ENCODE measurements at places on chromosomes 13 and 19. TPM values are rescaled to one million over a fixed set of nuclear protein-coding genes. Genes with fewer than 3 reads are reported as not detected.

- no peak for DNase-seq
Observed at GRCh38 chr19:13057147-13057572, 45.5 kb downstream of the LYL1 start.

GRCh38 chr19:49691243-49692146 lies 579 bp downstream of the CPT1C start:
- DNase-seq: peak; percentile 89

DNA sequence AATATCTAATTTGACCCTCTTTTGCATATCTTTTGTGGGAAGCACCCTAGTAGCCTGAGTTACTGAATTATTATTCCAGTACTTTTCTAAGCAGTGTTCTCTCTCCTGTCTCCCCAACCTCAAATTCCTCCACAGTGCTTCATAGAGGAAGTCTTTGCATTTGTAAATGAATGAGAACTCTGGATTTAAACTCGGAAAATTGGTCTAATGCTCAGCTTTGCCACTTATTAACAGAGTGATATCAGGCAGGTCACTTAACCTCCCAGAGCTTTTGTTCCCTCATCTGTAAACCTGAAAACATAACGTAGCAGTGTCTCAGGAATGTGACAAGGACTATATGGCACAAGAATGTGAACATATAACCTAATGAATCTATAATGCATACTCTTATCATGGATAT lies 26.2 kb downstream of the FREM2 start:
- no peak for DNase-seq

DNA sequence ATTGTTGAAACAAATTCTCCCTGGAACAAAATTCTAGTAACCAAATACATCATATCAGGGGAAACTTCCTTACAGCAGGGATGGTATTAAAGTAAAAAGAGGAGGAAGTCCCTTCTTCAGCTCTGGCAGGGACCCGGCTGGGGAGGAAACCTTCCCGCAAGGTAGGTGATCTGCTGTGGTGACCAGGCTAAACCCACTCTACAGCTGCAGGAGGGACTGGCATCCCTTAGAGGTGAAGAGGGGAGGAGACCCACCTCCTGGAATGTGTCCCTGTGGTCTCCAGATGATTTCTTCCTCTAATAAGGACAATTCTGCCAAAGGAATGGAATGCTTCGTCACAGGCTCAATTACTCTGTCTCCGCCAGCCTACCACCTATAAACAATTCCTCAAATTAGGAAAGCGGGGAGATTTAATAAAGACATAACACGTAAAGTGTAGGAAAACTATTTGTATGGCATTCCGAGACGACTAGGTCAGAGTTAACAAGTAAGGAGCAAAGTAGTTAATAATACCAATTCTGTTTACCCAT lies 637 bp upstream of the PDS5B start:
- DNase-seq: peak; percentile 29

GRCh38 chr13:74316547-74316946 lies 182.3 kb upstream of the KLF12 start:
- DNase-seq: no peak

HNRNPUL1 gene
- 162 TPM for polyA plus RNA-seq

- DNase-seq: no peak
Observed at GRCh38 chr13:65830411-65831205, 1399.5 kb downstream of the PCDH9 start.

- no peak for DNase-seq
Observed at GRCh38 chr13:107427536-107427935, 787.8 kb downstream of the LIG4 start.

DNA sequence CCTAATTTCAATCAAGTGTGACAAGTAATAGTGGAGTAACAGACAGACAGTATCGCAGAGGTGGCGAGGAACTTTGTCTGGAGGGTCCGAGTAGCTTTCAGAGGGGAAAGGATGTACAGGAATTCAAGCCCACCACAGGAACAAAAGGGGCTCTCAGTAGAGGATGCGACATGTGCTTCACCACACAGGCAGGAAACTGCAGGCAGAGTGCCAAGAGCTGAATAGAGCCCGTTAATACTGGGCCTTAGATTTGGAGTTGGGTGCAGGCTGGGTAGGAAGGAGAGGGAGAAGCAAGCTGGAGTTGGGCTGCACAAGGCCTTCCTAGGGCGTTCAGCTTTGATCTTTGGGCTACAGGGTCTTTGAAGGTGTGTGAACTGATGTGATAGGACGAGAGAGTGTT lies 1.2 kb downstream of the CCDC70 start:
- DNase-seq: no peak

PCP2 gene
- polyA plus RNA-seq: not detected

ZNF613 gene
- polyA plus RNA-seq: 5.2 TPM

GRCh38 chr13:112819816-112820215 lies 130.0 kb downstream of the ATP11A start:
- no peak for DNase-seq

- DNase-seq: no peak
Observed at GRCh38 chr13:48778610-48779009, 124.9 kb downstream of the CYSLTR2 start.

ANKRD10 gene
- 301 TPM for polyA plus RNA-seq

WDR88 gene
- polyA plus RNA-seq: 0.60 TPM

ZNF813 gene
- polyA plus RNA-seq: 4.2 TPM

LDLR gene
- polyA plus RNA-seq: 15.3 TPM

DNA sequence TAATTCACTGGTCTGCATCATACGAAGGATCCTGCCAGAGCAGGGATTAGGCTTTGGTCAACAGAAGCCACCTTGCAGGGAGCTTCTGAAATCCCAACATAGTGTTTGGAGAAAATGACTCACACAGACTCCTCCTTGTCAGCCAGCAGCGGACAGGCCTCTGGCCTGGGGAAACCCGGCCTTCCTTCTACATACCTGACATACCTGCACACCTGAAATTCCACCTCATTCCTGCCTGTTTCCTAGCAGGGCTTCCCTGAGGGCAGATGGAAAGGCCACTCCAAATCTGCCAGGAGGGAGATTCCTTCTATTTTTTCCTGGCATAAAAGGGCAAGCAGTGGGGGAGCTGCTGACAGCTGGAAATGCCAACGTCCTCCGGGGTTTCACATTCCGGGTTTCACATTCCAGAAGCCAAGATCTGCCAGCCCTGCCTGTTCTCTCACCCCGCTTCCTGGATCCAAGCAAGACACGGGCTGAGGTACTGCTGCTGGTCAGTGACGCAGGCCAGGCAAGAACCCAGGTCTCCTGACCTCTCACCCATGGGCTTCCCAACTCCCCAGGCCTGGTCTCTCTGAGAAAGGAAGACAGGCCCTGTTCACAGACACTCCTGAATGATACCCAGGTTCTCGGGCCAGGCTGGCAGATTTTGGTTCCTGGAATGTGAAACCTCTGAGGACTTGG lies 18.2 kb upstream of the IGFL1 start:
- peak; percentile 37 for DNase-seq

DNA sequence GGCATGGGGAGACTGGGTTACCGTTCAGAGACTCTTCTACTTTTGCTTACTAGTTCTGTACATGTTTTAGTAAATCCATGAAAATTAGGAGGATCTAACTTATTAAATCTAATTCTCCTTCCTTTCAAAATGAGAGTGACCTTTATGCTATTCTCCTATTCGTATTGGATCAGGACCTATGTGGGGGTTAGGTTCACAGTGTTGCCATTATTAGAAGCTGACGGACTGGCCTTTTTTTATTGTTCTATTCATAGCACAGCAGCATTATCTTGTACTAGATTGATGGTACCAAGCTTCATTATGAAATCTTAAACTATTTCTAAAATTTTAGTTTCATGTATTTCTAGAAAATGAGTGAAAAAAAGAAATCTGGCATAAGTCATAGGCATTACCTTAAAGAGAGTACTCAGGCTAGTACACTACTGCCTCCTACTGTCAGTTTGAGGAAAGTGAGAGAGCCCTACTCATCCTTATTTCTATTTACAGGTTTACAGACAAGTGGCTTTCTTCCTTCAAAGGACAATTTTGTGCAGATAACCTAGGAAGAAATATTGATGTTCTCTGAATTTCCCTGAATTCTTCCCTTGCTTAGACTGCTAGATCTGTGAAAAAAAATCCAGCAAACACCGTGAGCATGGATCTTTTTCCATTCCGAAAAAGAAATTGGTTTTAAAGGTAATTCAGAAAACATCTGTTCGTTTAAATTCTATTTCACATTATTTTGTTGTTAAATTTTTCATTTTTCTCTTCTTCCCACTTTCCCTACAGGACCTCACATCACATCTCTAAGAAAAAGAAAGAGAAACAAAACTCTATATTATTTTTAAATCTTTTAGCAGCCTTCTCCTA lies 485.5 kb downstream of the DIAPH3 start:
- peak; percentile 68 for DNase-seq

DNA sequence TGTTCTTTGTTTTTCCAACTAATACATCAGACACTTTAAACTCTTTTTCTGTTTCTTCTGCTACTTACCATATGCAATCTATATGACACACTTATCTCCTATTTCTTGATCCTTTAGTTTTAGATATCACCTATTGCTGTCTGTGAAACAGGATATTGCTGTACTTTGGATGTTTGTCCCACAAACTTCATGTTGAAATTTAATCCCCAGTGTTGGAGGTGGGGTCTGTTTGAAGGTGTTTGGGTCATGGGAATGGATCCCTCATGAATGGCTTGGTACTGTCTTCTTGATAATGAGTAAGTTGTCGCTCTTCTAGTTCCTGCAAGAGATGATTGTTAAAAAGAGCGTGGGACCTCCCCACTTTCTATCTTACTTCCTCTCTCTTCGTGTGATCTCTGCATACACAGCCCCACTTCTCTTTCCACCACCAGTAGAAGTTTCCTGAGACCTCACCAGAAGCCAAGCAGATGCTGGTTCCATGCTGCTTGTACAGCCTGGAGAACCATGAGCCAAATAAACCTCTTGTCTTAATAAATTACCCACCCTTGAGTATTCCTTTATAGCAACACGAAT lies 244.2 kb downstream of the NHLRC3 start:
- DNase-seq: no peak

DNA sequence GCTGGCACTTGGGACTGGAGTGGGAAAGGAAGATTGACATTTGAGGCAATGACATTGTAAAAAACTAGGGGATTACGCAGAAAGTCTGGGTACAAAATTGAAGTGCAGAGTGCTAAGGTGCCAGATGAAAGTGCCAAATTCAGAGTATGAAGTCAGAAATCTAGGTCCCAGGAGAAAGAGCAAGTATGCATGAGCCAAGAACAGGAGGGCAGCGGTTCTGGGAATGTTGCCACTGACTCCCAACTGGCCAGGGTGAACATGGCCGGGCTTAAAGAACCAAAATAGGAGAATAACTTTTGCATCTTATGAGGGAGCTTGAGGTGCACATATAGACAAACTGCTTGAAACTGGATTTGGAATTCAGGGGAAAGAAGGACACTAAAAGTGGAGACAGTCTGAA lies 495.8 kb upstream of the KLF12 start:
- no peak for DNase-seq

DNA sequence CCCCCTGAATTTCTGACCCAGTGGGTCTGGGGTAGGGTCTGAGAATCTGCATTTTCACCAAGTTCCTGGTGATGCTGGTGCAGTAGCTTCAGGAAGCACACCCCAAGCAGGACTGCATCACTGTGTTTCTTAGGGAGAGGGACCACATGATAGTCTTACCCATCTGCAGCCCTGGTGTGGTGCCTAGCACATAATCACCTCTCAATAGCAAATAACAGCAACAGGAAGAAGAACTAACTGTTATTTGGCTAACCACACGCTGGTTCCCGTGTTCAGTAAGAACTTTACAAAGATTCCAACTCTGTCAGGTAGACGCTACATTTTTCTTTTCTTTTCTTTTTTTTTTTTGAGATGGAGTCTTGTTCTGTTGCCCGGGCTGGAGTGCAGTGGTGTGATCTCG lies 41.9 kb upstream of the SPATA13 start:
- DNase-seq: no peak

GRCh38 chr13:97116754-97117153 lies 105.4 kb upstream of the MBNL2 start:
- no peak for DNase-seq

- no peak for DNase-seq
Observed at GRCh38 chr19:42174958-42175734, 42.3 kb downstream of the DEDD2 start.

GRCh38 chr13:99955747-99956472 lies 15.7 kb downstream of the ZIC5 start:
- no peak for DNase-seq

DNA sequence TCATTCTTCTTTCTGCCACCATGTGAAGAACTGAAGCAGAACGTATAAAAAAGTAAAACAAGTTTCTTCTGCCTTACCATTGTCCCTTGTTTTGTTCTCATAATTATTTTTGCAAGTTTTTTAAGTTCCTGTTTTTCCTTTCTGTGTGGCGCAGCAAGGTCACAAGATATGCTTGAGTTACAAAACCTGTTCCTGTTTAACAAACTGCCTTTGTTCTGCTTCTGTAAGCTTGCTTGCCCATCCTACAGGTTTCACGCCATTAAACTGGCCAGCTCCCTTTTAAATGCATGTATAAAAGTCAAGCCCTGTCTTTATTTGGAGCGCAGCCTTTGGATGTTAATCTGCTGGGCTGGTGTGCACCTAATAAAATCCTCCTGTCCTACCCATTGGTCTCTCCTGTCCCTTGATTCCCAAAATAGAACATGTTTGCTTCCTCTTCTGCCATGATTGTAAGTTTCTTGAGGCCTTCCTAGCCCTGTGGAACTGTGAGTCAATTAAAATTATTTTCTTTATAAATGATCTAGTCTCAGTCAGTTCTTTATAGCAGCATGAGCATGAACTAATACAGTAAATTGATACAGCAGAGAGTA lies 1115.4 kb downstream of the SLITRK1 start:
- no peak for DNase-seq

GRCh38 chr19:48390188-48391099 lies 907 bp downstream of the KDELR1 start:
- peak; percentile 75 for DNase-seq

- DNase-seq: no peak
Observed at GRCh38 chr13:44989941-44990340, 603 bp downstream of the GPALPP1 start.

ZNF738 gene
- polyA plus RNA-seq: 15.2 TPM

DNA sequence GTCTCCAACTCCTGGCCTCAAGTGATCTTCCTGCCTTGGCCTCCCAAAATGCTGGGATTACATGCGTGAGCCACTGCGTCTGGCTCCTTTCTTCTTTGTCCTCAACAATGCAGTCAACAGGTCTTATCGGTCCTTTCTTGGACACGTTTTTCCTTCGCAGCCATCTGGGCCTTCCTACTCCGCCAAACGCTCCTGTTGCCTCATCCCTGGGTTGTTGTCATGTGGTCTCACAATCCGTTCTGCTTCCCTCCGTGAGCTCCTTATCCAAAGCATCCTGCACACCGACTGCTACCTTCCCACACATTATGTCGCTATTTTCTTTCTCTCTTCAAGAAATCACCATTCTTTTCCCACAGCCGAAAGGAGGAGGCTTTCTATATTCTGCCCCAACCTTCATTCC lies 306.8 kb downstream of the DCLK1 start:
- DNase-seq: no peak

All from muscle of back (tissue), 13 donors.